ENCODE measurements at places on chromosomes 1 and 21.

DNA sequence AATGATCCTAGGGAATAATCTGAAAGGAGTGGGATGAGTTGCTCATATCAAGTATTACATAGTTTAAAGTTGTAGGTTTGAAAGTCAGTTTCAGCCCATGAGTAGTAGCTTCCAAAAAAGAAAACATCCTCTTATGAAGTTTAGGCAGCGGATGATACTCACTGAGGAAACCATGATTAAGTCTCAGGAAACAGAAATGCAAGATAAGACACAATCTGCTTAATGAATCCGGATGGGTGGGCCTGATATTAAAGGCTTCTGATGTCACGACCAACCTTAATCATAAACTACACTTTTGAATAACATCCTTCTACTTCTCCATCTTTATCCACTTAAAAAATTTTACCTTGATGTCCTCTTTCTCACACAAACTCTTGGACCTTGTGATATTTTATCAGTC is 61.8 kb downstream of the S1PR1 start:
- DNase-seq: no peak

DNA sequence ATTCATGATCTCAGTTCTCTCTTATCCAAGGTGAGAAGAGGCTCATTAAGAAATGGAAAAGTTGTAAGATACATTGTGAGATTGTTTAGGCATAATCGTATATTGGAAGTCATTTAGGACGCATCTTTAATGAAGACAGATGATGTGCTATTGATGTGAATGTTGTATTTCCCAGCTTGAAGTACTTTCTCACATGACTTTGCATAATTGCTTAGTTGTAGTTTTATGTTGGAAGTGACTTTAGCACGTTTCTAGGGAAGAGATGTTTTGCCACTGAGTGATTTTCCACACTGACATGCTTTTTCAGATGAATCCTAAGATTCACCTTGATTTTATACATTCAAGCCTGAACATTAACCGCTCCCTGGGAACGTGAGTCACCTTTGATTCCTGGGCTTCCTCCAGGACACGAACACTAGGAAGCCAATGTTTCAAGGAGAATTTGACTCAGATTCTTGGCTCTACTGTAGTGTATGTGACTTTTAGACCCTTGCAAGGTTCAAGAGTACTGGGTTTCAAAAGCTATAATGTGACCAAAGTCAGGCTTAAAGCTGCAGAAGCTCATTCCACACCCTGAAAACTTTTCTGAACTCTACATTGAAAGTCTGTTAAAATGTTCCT is 27.9 kb downstream of the ANGEL2 start:
- DNase-seq: no peak

- no peak for DNase-seq
Measured at GRCh38 chr1:7493711-7494454, 277.2 kb upstream of the VAMP3 start.

DNA sequence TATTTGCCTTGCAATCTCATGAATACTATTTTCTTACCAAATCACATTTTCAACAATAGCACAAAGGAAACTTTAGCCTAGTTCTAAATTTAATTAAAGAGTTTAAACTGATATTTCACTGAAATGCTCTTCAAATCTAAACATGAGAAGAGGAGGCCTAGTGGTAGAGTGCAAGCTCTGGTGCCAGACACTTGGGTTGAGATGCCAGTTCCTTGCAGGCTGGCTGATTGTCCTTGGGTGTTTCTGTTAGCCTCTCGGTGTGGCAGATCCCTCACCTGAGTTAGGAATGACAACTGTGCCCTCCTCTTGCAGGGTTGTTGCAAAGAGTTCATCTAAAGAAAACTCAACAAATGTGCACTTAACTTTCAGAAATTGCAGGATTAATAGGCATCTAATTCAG is 12.5 kb downstream of the ZBTB21 start:
- no peak for DNase-seq

DNA sequence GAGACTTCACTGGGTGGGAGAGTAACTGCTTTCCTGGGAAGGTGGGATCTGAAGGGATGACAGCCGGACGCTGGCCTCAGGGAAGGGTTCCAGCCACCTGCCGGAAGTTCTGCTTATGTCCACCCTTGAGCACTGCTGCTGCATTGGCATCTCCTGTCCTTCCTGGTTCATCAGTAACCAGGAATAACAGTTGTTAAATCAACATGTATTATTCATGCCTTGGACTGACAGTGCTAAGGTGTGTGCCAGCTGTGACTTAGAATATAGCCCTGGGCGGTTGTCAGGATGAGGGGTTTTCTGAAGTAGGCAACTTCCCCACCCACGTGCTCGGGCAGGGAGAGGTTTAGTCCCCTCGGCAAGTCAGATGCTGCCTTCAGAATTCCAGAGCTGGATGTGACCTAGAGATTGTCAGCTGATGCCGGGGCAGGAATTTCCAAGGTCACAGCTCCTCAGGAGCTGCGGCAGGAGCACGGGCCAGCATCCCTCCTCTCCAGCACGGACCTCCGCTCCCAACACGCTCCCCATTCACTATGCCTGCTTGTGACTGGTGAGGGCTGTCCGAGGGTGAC is 17.9 kb downstream of the CLDN14 start:
- no peak for DNase-seq

DNA sequence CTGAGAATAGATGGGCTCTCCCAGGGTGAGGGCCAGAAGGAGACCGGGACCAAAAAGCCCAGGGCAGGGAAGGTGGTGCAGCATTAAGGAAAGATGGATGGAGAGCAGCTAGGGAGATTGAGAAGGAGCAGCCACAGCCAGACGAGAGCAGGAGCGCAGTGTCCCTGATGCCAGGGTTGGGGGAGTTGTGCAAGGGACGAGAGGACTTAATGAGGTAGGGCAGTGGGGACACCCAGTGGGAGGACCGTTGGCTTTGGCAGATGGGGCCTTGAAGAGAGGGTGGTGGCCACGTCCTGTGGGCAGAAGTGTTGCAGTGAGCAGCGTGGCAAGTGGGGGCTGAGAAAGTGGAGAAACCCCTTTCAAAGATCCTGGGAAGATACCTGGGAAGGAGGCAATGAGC is 38.0 kb upstream of the KDM4A start:
- no peak for DNase-seq

DNA sequence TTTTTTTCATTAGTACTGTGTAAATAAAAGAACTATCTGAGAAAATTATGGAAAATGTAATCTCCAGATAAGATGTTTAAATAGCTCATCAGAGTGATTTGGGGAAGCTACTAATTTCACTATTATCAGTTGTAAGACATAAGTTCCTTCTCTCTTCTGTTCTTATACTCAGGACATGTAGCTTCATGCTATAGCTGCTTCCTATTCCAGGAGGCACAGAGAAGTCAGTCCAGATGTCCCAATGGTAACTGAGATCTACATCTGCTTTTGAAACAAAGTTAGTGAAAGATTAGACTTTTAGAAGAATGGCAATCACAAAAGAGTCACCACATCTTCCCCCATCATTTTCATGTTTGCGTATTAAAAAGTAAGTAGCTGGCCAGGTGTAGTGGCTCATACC is 5.6 kb downstream of the MAP3K21 start:
- DNase-seq: no peak

DNA sequence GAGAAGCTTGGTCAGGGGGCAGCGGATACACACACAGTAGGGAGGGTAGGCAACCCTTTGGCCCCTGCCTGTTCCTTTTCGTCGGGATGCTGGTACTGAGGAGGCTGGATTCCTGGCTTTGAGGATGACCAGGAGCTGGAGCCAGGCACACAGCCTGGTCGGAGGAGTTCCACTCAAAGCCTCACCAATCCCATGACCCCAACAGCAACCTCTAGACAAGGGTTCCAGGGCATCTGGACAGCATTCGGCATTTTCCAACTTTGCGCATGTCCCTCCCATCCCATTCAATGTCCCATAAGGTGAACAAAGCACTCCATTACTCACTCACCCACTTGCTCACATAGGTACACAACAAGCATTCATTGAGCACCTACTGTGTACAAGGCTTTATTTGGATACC is 42.6 kb upstream of the HMGB4 start:
- DNase-seq: no peak

- peak; percentile 18 for DNase-seq
Measured at GRCh38 chr1:28737307-28738132, 780 bp downstream of the YTHDF2 start.

- DNase-seq: no peak
Measured at GRCh38 chr1:228349701-228350171, 56.9 kb downstream of the TRIM11 start.

DNA sequence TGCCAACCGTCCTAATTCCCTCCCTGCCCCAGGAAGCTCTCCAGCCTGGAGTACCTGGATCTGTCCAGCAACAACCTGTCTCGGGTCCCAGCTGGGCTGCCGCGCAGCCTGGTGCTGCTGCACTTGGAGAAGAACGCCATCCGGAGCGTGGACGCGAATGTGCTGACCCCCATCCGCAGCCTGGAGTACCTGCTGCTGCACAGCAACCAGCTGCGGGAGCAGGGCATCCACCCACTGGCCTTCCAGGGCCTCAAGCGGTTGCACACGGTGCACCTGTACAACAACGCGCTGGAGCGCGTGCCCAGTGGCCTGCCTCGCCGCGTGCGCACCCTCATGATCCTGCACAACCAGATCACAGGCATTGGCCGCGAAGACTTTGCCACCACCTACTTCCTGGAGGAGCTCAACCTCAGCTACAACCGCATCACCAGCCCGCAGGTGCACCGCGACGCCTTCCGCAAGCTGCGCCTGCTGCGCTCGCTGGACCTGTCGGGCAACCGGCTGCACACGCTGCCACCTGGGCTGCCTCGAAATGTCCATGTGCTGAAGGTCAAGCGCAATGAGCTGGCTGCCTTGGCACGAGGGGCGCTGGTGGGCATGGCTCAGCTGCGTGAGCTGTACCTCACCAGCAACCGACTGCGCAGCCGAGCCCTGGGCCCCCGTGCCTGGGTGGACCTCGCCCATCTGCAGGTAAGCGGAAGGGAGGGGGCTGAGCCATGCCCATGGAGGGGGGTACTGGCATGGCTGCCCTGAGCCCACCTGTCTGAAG is 16.5 kb downstream of the PODN start:
- DNase-seq: no peak

GRCh38 chr21:25214676-25215075 is 392.6 kb downstream of the MRPL39 start:
- no peak for DNase-seq

DNA sequence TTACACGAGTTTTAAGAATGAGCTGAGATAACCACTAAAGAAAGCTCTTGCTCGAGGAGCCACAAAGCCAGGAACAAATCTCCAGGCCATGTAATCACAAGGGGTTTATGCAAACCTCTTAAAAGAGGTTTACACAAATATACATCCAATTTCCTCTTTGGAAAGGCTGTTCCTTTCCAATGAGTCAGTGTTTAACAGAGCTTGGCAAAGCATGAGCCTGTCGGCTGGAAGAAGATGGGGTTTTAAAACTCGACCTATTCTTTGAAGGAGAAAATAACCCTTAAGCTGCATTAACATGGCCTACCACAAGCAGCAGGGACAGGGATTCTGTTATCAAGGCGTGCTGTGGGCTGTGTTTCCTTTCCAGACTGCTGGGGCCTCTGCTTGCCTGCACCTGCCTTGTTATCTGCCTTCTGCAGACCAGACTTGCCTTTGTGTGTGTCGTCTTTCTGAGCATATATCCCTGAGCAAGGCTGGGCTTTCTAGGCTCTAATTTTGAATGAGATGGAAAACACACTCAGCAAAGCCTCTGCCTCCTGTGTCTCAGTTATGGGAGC is 40.6 kb upstream of the CYP2J2 start:
- DNase-seq: no peak

DNA sequence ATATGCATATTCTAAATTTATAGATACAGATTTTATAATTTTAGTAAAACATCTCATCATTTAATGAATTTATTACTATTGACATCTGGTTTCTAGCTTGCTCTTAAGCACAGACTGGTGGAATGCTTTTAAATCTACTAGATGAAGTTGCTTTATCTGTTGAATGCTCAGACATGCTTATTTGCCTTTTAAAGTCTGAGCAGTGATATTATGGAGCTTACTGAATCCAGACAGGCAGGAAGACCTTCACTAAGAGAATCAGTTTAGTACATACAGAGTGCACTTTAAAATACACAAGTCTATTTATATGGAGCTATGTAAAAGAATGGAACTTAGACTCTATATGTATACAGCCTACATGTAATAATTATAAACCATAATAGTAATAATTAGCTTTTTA is 16.6 kb downstream of the SDCCAG8 start:
- no peak for DNase-seq

- no peak for DNase-seq
Measured at GRCh38 chr21:42303443-42303842, 11.8 kb downstream of the TFF3 start.

GRCh38 chr21:44285138-44285992 is at the start of gene AIRE:
AIRE (plus strand) TSS chr21:44285876; CDS start chr21:44286007, 131 bp downstream.
- no peak for DNase-seq

- DNase-seq: no peak
Measured at GRCh38 chr1:26434161-26434752, 2.1 kb downstream of the DHDDS start.

DNA sequence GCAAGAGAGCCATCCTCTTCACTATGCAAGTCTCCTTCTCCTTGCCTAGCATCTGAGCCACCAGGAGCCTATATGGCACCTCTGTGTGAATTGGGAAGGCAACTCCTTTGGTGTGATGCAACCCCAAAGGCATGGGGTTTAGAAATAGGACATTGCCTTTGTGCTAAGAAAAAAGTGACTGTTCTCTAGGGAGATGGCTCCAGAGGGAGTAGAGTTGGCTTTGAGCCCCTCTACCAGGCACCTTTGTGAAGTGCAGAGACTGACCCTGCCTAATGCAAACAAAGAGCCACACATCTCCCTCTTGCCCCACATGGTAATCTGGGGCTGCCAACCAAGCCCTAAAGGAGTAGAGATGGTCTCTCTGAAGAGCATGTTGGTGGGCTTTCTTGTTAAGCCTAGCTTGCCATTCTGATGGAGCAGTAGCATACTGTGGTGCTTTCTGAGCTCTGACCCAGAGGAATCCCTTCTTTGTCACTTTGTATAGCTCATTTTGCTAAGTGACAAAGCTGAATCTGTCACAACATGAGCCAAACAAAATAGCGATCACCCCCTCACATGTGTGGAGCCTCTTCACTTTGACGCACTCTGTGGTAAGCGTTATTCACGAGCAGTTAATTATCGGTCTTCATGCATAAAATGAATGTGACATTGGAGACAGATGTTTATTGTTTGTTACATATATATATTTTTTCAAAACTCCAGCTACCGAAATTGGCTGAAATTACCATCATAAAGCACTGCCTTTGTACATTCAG is 74.4 kb downstream of the RWDD3 start:
- no peak for DNase-seq

GRCh38 chr1:56190806-56191365 is 388.5 kb downstream of the PLPP3 start:
- DNase-seq: no peak

GRCh38 chr1:16396591-16396990 is 29.5 kb downstream of the SZRD1 start:
- DNase-seq: no peak

All from nucleus accumbens (tissue), 56 donors.